ENCODE measurements at places on chromosomes 5 and 9.
A peak's percentile ranks its signal among the peaks of the same experiment; 100 is the strongest.

GRCh38 chr5:50501491-50502228 is 60.6 kb upstream of the EMB start:
- H3K27ac ChIP-seq, result no peak overlapping the region
- no peaks in the 10 kb centered on the region for H3K27me3 ChIP-seq
- DNase-seq, result no peak
- H3K4me3 ChIP-seq, result no peak overlapping the region
- no peaks in the 10 kb centered on the region for H3K4me1 ChIP-seq
- no peaks in the 10 kb centered on the region for H3K36me3 ChIP-seq

DNA sequence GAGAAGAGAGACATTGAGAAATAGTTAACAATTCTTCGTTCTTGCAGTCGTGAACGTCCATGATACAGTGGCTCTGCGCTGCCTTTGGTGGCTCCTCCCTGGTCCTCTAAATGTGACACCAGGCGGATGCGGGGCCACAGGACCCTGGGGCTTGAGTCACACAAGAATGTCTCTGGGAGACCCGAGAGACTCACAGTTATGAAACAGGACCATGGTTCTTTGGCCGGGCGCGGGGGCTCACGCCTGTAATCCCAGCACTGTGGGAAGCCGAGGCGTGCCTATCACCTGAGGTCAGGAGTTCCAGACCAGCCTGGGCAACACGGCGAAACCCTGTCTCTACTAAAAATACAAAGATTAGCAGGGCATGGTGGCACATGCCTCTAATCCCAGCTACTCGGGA is 767 bp upstream of the ZDHHC11 start:
- H3K36me3 ChIP-seq, result no peaks in the 10 kb centered on the region
- H3K27me3 ChIP-seq, result no peaks in the 10 kb centered on the region
- no peak overlapping the region for H3K4me3 ChIP-seq

DNA sequence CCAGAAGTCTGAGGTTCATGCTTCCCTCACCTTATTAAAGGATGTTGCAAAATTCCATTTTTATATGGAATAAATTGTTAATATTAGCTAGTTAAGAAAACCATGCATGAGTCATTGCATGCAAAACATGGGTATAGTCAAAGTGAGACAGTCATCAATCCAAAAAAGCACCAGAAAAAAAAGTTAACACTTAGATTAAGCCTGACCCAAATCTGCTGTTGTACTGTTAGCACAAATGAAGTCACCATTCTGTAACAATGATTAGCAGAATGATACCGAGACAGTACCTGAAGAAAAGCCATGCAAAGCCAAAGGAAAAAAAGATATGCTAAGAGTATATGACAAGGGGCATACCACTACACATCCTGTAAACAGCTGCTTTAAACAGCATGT is 49.5 kb downstream of the PKD2L2 start:
- H3K4me1 ChIP-seq, result no peaks in the 10 kb centered on the region
- H3K27ac ChIP-seq, result no peak overlapping the region
- no peaks in the 10 kb centered on the region for H3K27me3 ChIP-seq
- peaks cover 54% of the 10 kb centered on the region for H3K36me3 ChIP-seq
- no peak overlapping the region for H3K4me3 ChIP-seq

DNA sequence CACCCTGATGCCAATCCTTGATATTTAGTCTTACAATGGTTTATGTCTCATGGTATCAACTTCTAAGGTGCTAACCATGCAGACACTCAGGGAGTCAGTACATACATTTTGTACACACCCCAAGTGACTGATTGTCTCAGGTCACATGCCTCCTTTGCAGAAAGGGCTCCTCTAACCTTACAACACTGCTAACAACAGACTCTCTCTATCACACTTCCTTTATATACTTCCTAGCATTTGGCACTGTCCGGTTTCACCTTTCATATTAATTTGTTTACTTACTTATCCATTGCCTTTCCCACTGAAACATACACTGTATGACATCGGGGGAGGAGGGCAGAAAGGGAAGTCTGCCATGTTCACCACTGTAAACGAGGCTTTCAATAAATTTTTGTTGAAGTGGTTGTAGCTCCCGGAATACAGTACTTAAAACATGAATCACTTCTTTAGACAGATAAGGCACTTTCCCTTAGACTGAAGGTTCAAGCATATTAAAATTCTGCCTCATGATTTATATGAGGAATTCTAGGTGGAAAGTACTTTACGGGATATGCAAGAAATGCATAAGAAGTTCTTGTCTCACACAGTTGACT is 20.6 kb downstream of the EMB start:
- no peaks in the 10 kb centered on the region for H3K27me3 ChIP-seq
- no peaks in the 10 kb centered on the region for H3K36me3 ChIP-seq
- H3K27ac ChIP-seq, result no peak overlapping the region

DNA sequence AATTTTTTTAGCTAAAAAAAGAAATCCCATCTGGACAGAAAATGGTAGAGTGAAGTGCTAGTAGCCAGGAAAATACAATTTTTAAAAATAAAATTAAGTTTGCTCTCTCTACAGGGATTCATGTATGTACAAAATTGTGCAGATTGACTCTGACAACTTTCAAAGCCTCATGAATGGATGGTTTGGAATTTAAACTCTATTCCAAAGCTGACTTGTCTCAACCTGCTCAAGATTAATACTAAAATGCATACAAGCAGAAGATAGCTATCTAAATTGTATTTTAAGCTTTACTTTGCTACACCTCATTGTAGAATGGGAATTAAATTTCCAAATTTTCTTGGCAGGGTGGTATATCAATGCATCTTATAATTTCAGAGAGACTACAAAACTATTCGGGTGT is 257.6 kb downstream of the RFX3 start:
- no peaks in the 10 kb centered on the region for H3K4me1 ChIP-seq
- no peak overlapping the region for H3K4me3 ChIP-seq
- DNase-seq, result no peak
- H3K36me3 ChIP-seq, result peaks cover 2% of the 10 kb centered on the region

DNA sequence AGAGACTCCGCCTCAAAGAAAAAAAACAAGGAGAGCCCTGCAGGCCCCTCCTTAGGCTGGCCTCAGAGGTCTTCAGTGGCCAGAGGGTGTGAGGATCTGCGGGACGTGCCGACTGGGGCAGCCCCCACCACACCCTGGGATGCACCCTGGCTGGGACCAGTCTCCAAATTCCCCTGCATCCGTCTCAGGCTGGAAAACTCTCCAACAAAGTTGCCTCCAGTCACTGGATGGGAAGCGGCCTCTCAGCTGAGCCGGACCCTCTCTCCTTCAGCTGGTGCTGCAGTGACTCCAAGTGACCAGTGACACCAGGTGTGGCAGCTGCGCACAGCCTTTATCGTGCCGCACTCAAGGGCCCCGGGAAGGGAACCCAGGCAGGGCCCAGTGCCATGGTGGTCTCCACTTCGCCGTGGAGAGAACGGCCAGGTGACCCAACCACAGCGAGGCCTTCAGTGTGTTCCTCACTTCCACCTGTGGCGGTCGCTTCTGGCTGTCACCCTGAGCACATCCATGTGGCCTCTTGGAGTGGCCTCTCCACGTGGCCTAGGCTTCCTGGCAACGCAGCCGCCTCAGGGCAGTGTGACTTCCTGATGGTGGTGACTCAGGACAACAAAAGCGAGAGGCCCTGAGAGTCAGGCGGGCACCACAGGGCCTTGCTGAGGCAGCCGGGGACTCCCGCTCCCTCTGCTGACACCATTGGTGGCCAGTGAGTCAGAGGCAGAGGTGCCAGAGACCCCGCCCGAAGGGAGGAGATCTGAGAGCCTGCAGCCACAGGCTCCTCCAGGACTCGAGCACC is 19.3 kb upstream of the CAMSAP1 start:
- no peaks in the 10 kb centered on the region for H3K27me3 ChIP-seq
- H3K4me1 ChIP-seq, result no peaks in the 10 kb centered on the region
- H3K27ac ChIP-seq, result no peak overlapping the region
- H3K36me3 ChIP-seq, result peaks cover 16% of the 10 kb centered on the region
- no peak overlapping the region for H3K4me3 ChIP-seq
- no peak for DNase-seq

GRCh38 chr5:126464959-126465358 is 41.8 kb downstream of the GRAMD2B start:
- peak overlapping the region; percentile 9 for H3K27ac ChIP-seq
- peaks cover 19% of the 10 kb centered on the region for H3K4me1 ChIP-seq
- DNase-seq, result no peak
- no peaks in the 10 kb centered on the region for H3K27me3 ChIP-seq

GRCh38 chr5:28549588-28549987 is 1511.2 kb upstream of the CDH9 start:
- H3K4me1 ChIP-seq, result no peaks in the 10 kb centered on the region
- no peak for DNase-seq
- no peak overlapping the region for H3K27ac ChIP-seq
- H3K27me3 ChIP-seq, result no peaks in the 10 kb centered on the region

DNA sequence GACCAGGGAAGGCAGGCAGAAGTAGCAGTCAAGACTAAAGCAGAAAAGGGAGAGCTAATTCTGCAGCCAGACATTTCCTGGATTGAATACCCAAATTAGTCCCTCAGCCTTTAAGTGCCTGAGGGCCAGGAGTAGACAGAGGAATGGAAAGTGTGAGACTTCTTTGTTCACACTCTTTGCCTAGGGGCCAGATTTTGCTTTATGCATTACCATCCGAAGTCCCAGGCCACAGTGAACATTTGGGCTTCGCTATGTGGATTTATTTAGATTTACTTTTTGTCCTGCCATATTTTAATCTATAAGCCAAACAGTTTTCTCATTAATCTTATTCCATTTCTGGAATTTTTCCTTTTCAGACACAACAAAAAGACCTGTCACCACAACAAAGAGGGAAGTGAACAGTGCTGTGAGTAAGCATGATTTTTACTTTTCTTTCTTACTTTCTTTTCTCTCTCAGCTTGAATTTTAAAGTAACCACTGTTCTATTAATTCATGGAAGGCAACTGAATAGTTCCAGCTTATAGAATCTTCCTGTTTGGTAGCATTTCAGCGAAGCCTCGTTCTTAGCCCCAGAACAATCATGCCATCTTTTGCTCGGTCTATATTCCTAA is 52.6 kb downstream of the PDCD1LG2 start:
- no peak overlapping the region for H3K4me3 ChIP-seq
- DNase-seq, result no peak
- H3K27ac ChIP-seq, result peak overlapping the region; percentile 71
- H3K36me3 ChIP-seq, result no peaks in the 10 kb centered on the region
- no peaks in the 10 kb centered on the region for H3K27me3 ChIP-seq

DNA sequence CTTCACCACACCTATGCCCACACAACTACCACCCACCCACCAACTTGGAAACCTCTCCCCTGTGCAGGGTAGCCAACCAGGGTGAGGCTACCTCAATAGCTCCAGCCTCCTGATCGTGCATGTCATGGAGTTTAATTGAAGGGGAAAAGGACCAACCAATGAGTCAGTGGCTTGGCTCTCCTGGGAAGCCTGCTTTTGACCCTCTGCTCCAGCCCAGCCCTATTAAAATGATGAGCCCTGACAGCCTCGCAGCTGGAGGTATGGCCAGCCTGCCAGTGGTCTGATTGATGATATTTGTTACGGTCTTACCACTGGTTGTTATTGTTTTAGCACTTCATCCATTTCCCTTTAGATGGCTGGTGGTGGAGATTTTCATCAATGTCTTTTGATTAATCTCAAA is 280.4 kb downstream of the SH3GL2 start:
- no peak for DNase-seq
- no peaks in the 10 kb centered on the region for H3K4me1 ChIP-seq
- H3K36me3 ChIP-seq, result no peaks in the 10 kb centered on the region
- H3K4me3 ChIP-seq, result no peak overlapping the region
- no peaks in the 10 kb centered on the region for H3K27me3 ChIP-seq

GRCh38 chr9:8651070-8651845 is 851.7 kb upstream of the DMAC1 start:
- no peaks in the 10 kb centered on the region for H3K27me3 ChIP-seq
- H3K4me3 ChIP-seq, result no peak overlapping the region
- DNase-seq, result no peak
- no peaks in the 10 kb centered on the region for H3K4me1 ChIP-seq

Data from ascending aorta (tissue), 2 donors.